ENCODE measurements at places on chromosomes 11 and 22.

DNA sequence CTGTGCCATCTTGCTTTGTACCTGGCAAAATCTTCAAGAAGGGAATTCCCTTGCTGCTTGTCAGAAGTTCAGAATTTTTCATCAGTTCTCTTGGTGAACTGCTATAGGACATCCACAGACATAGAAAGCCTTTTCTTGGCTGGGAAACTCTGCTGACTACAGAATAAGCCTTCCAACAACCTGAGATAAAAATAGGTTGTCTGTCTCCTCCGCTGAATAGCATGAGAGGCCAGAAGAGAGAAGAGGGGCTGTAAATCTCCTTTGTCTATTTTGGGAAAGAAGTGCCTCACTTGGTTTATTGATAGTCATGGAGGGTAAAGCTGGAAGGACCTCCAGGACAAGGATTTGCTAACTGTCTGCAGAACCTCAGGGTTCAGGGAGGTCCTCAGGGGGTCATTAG, 48.2 kb downstream of the C11orf91 start:
- DNase-seq: no peak

- no peak for DNase-seq
Observed at GRCh38 chr22:48210812-48211211, 1448.4 kb downstream of the TBC1D22A start.

- peak; percentile 88 for DNase-seq
Observed at GRCh38 chr11:120547811-120548681, 36.5 kb downstream of the GRIK4 start.

DNA sequence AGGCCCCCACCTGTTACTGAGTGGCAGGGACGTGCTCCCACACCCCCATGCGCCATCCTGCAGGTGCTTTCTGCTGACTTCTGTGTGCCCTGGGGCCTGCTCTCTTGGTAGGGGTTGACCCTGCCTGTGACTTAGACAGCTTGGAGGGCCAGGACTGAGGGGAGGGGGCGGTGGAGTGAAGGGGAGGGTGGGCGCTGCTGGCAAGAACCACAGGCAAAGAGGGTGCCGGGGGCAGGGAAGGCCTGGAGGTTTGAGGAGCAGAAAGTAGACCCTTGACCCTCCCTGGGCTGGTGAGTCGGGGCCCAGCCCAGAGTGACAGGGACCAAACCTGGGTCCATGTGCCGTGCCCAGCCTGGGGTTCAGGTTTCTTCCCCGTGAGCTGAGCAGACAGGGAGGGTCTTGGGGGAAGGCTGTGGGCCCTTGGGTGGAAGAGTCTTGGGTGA, 17.8 kb downstream of the KCNQ1 start:
- no peak for DNase-seq

DNA sequence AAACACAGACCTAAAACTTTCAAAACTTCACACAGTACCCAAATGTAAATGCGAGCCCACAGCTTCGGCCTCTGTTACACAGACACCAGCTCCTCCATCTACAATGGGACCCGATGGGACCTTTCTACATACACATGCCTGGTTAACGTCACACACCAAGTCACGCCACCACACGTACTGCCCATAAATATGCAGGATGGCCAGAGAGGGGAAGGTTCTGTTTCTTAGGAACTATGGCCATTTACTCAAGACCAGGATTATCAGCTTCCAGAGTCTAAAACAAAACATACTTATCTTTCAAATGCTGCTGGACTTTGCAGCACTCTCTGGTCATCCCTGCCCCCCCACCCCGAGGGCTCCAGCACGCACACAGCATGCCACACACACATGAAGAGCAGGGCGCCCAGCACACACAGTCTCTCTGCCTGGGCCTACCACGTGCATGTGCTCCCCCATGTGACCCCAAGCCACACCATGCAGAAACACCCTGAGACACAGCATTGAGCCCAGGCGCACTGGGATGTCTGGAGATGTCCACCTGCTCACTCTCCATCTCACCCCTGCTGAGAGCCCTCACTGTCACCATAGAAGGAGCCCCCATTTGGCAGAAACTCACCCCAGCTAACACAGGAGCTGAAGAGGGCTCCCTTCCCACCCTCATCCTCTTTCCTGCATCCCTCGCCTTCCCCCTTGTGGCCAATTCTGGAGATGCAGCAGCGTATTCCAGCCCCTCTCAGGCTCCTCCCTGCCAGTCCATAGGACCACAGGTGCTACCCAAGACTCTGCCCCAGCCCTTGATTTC, 61.8 kb downstream of the SLC22A12 start:
- DNase-seq: peak; percentile 91

GRCh38 chr11:5335170-5335569, 8.2 kb downstream of the OR51B5 start:
- DNase-seq: no peak

DNA sequence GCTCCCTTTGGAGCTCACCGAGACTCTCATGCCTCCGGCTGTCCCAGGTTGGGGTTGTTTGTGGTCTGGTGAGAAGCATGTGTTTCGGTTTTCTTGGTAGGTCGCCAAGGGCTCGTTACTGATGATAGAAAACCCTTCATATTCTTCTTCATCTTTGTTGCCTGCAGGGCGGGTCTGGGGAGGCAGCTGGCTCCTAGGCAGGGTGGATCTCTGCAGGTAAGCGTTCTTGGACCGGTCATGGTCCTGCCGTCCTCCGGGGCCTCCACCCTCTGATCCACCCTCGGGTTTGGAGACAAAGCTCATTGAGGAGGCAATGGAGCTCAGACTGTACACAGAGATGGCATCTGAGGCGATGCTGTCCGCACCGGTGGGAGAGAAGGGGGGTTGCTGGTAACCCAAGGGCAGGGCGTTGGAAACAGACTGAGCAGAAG, 64.3 kb upstream of the PITPNB start:
- DNase-seq: no peak

GRCh38 chr11:134022748-134023147, 46.1 kb upstream of the JAM3 start:
- no peak for DNase-seq

- no peak for DNase-seq
Observed at GRCh38 chr11:70384566-70385152, 13.7 kb upstream of the CTTN start.

DNA sequence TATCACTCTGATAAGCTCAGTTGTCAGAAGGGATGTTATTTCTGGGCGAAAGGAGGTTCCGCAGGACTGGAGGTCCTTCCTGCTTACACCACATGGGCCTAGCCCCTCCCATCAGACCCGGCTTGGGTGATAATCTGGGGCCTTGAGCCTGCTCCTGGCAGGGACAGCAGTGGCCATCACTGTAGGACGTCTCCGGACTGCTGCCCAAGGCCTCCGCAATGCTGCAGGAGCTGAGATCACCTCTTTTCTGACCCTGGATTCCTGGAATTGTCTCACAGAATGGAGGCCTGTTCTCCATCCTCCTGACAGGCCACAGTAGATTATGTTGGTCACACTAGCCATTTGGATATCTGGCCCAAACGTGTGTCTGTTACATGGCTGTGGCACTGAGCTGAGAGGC, 9.2 kb upstream of the BIK start:
- DNase-seq: no peak

DNA sequence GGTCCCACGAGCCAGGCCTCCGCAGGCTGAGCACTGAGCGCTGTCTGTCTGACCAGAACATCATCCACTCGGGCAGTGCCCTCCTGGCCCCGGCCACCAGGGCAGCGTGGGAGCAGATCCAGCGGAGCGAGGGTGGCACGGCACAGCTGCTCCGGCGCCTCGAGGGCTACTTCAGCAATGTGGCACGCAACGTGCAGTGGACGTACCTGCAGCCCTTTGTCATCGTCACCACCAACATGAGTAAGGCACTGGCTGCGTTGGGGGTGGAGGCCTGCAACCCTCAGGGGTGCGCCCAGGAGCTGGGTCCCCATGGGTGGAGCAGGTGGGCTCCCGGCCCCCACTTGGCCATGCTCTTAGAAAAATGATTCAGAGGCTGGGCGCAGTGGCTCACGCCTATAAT, 49.7 kb upstream of the PRODH start:
- DNase-seq: no peak

- DNase-seq: no peak
Observed at GRCh38 chr22:23497016-23497885, 82.8 kb downstream of the IGLL1 start.

DNA sequence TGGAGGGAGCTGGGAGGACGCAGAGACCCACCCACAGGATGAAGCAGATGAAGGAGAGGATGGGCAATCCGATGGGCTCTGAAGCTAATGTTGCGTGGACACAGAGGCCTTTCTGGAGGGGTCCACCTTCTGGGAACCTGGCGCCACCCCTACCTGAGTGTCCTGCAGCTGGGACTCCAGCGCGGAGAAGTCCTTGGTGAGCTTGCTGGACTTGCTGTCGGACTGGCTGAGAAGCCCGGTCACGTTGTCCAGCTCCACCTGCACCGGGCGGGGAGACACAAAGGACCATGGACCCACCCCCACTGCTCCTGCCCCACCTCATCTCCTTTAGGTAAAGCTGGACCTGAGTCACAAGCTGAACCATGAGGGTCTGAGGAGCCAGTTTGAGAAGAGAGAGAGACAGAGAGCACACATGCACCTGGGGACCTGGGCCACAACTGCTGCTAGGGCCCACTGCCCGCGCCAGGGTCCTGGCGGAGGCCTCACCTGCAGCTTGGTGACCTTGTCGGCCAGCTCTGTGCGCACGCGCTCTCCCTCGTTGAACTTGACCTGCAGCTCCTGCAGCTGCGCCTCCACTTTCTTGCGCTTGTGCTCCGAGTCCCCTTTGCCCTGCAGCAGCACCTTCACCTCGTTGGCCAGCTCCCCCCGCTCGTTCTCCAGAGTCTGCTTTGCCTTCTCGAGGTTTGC, 40.8 kb downstream of the APOL1 start:
- no peak for DNase-seq

- no peak for DNase-seq
Observed at GRCh38 chr22:19620742-19621371, 93.4 kb upstream of the SEPTIN5 start.

GRCh38 chr11:64260147-64260708, 8.9 kb downstream of the PLCB3 start:
- no peak for DNase-seq

GRCh38 chr11:107856180-107856980, 2.2 kb downstream of the SLC35F2 start:
- no peak for DNase-seq

GRCh38 chr11:86987679-86988078, 32.5 kb upstream of the FZD4 start:
- DNase-seq: peak; percentile 22

DNA sequence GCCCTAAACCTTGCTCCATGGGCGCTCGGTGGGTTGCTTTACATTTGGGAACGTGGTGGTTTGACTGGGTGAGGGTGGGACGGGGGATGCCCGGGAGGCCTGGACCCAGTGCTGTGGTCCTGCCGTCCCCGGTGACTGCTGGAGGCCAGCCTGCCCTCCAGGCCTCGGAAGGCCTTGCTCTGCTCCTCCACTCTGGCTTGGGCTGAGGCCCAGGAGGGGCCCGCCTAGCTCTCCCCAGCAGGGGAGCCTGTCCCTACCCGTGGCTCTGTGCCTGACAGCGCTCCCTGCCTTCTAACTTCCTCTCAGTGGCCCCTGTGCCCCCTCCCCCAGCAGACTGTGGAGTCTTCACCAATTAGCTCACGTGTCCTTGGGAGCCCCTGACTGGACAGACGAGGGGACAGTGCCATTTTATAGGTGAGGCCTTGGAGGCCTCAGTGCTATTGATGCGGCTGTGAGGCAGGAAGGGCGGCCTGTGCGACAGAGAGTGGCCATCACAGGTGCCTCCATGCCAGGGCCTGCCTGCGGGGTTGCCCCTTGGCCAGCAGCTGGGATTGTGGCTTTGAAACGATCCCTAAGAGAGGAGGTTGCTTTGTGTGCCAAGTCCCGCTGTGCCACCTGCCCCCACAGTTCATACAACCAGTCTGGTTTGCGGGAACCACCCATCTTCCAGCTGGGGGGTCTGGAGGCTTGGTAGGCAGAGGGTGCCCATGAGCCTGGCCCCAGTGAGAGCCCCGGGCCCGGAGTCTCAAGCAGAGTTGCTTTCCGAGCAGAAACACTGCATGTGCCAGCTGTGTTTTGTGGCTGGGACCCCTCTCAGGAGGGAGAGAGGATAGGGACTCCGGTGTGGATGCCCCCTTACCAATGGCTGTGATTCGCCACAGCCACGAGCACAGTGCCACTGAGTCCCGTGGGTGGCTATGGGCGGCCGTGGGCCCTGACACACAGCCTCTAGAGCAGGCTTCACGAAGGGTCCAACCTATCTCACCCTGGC, 17.7 kb downstream of the TPCN2 start:
- DNase-seq: no peak

DNA sequence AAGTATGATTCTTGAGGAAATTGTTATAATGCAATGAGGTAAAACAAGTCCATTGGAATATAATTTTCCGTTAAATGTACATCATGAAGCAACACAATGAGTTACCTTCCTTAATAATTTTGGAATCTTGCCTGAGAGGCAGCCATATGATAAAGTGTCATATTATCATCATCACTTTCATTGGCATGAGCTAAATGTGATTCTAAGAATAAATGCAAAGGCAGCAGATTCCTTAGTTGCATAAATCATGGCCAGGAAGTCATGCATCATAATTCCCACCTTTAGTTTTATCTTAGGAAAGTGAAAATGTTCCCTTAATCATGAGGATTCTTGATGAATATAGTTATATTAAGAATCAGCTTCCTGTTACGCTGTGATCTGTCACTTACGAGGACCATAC, 14.2 kb upstream of the MMP1 start:
- DNase-seq: no peak

DNA sequence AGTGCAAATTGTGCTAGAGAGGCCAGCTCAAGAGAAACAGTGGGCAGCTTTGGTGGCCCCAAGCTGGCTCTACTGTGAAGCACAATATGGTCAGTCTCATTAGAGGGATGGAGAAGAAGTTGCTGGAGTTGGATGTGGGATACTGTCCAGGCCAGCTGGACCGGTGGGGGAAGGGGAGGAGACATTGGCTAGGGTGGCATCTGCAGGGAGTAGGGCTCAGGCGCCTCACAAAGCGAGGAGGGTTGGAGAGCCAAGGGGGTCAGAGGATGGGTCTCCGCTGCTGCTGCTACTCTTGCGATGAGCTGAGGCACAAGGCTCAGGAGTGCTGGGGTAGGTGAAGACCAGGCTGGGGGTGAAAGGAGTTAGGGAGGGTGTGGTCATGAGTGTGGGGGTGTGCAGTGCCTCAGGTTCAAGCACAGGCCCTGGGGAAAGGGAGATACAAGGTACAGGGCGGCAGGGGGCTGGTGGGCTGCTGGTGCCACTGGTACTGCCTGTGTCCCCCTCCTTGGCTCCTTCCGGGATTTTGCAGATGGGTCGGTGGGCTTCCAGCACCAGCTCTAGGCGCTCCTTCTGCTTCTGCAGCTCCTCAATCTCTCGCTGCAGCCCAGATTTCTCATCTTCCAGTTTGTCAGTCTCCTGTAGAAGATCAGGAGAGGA, 2.3 kb downstream of the CCDC85B start:
- no peak for DNase-seq

GRCh38 chr11:106856566-106856965, 161.7 kb downstream of the GUCY1A2 start:
- no peak for DNase-seq
